ENCODE measurements at places on chromosomes 13 and 19.
A peak's percentile ranks its signal among the peaks of the same experiment; 100 is the strongest.

- no peak for DNase-seq
Observed at GRCh38 chr19:44762038-44762437, 13.5 kb downstream of the BCL3 start.

DNA sequence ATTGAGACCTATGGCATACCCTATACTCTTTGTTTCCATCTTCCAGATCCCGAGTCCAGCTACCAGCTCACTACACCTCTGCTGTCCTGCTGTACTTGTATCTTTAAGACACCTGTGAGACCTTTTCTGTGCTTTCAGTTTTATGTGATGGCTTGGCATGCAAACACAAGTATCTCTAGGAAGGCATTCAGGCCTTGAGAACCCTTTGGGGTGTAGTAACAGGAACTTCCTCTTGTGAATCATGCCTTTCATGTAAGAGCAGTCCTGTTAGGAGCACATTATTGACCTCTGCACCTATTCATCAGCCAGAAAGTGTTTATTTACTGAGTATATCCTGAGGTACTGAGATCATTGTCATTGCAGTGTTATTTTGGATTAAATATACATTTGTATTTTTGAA, 87.0 kb upstream of the HTR2A start:
- no peak for DNase-seq

- DNase-seq = no peak
Observed at GRCh38 chr19:5430237-5430636, 25.0 kb upstream of the ZNRF4 start.

DNA sequence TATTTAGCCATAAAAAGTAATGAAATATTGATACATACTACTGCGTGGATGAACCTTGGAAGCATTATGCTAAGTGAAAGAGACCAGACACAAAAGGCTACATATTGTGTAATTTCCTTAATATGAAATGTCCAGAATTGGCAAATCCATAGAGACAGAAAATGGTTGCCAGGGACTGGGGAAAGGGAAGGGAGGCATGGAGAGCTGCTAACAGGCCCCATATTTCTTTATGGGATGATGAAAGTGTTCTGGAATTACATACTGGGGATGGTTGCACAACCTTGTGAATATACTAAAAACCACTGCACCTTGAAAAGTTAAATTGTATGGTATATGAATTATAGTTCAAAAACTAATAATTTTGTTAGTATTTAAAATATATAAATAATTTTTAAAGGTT, 3.6 kb downstream of the IFT88 start:
- DNase-seq = no peak

- DNase-seq = no peak
Observed at GRCh38 chr13:20425819-20426219, 99.8 kb downstream of the CRYL1 start.

- DNase-seq = no peak
Observed at GRCh38 chr13:42852136-42852535, 70.8 kb downstream of the FAM216B start.

DNA sequence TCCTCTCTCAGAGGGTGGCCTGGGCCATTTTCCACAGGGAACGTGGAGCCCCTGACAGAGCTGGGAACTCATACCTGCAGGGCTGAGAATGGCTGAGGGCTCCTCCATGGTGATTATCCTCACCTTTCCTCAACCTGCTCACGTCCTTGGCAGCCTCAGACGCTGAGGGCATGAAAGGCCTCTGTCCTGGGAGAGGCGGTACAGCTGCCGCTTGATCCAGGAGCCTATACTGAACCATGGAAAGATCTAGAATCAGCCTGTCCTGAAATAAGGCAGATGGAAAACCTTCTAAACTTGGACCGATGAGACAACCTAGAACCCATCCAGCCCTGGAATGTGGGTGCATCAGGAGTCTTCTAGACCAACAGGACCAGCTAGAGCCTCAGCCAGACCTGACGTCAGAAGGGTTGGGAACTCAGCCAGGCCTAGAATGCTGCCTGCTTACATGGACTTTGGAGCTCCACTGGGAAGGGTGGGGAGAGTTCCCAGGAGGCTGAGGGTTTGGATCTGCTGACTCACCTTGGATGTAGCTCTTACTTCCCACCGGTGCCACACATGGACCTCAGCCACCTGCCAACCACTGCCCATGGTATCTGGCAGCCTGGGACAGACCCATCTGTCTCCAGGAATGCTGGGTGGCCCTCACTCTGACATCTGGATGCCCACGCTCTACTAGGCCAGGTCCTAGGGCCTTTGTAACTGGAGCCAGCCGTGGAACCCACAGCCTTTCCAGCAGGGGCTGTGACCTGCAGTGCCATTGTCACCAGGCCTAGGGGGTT, 7.5 kb downstream of the KCTD15 start:
- no peak for DNase-seq

DNA sequence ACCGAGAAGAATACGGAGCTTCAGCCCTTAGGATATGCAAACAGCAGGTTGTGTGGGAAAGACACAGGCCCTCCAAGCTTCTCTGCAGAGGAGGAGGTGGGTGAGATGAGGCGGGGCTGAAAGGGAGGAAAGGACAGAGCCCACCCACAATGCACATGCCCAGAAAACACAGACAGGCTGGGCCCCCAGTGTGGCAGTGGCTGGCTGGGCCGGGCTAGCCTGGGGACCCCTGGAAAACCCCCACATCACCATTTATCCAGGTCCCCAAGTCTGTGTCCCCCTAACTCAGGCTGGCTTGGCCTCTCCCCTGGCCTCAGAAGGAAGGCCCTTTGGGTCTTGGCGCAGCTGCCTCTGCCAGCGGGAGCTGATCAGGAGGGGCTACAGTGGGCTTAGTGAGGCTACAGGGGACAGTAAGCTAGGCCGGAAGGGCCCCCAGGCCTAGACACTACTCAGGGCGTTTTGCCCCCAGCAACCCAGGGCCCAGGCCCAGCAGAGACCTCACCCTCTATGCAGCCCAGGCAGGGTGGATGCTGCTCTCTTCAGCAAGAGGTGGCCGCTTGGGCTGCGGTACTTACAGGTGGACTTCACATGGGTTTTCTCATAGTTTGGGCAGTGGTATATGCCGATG, 119.5 kb downstream of the TUBA3C start:
- DNase-seq = no peak

DNA sequence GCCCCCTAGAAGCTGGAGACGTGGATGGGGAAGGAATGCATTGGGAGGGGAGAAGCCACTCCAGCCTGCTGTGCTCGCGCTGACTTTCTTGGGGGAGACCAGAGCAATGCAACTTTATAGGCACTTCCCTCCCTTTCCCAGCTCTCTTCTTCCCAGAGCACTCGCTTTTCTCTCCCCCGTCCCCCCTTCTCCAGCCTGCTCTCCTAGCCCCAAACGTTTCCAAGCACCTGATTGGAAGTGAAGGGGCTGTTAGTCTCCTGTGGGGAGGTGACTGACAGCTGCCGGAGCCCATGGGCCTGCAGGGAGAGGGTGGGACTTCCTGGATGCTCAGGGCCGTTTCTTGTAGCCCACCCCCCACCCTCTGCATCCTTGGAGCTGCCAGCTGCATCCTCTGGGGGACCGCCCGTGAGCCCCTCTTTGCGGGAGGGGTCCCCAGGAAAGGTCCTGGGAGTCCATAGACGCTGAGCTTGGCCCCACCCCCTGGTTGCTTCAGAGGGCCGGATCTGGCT, 2.5 kb downstream of the HDGFL2 start:
- peak; percentile 16 for DNase-seq

DNA sequence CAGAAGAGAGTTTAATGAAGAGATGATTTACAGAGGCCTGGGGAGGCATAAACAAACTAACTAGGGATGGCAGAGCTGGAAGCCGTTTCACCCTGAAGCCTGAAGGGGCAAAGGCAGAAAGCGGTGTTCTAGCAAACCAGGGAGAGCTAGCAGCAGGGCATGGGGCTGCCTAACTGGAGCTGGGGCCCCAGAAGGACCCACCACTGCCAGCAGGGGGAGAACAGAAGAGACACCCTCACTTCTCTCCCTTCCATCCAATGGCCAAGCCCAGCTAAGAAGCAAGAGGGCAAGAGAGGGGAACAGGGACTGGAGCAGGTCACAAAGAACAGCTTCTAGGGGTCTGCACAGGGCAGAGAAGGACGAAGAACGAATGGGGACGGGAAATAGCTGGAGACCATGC, 195.5 kb downstream of the KATNAL1 start:
- DNase-seq = no peak

DNA sequence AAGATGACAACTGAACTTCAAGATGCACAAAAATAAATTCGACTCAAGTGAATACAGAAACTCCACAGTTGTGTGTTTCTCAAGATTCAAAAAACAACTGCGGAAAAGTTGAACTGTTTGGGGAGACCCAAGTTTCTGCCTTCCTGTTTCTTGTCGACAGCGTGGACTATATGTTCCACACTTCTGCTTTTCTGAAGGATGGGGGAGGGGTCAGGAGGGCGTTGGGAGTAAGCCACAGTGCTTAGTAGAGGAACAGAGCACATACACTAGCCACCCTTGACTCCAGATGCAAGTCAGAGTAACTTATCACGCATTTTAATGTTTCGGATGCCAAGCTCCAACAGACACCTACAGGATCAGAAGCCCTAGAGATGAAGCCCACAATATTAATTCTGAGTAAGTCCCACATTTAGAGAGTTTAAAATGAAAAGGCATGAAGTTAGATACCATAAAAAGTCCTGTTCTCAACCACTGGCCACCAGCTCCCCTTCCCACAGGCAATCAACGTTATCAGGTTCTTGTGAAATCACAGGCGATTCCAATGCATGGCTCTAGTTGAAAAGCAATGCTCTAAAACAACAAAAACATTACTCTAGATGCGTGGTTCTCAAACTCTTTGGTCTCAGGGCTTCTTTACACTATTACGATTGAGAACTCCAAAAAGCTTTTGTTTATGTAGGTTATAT, 4.2 kb downstream of the TUBGCP3 start:
- DNase-seq = no peak

DNA sequence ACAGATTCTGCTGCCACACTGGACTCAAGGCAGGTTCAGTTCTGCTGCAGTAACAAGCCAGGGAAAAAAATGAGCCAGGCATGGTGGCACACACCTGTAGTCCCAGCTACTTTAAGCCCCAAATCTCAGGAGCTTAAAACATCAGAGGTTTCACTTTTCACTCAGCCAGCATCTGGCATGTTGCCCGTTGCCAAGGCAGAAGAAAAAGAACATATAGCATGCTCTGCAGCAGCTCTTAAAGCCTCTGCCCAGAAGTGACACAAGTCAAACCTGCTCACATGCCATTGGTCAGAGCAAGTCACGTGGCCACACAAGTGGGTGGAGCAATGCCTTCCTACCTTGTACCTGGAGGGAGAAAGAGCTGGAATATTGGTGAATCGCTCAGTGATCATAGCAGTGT, 14.7 kb upstream of the ADGRE5 start:
- peak; percentile 84 for DNase-seq

- no peak for DNase-seq
Observed at GRCh38 chr13:113653264-113654174, 4.5 kb downstream of the ATP4B start.

- no peak for DNase-seq
Observed at GRCh38 chr13:50573066-50573465, 270.4 kb downstream of the DLEU7 start.

DNA sequence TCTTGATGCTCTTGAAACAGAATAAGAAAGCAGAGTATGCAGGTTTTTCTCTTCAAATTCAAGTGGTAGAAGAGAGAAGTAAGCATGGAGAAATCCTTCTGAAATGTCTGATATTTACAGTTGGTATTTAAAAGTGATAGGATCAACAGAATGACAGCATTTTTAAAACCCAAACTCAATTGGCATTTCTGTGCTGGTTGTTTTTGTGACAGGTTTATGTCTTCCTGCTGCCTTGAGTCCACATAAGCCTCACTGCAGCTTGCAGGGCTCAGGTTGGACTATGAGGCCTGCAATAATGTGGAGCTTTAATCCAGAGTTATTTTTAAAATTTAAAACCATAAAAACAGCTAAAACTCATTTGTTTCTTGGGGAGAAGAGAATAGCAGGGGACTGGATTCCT, 105.1 kb downstream of the ZAR1L start:
- DNase-seq = no peak

GRCh38 chr13:40770609-40770933, 419 bp downstream of the MRPS31 start:
- no peak for DNase-seq

- DNase-seq = no peak
Observed at GRCh38 chr19:35013820-35014754, 14.0 kb downstream of the GRAMD1A start.

DNA sequence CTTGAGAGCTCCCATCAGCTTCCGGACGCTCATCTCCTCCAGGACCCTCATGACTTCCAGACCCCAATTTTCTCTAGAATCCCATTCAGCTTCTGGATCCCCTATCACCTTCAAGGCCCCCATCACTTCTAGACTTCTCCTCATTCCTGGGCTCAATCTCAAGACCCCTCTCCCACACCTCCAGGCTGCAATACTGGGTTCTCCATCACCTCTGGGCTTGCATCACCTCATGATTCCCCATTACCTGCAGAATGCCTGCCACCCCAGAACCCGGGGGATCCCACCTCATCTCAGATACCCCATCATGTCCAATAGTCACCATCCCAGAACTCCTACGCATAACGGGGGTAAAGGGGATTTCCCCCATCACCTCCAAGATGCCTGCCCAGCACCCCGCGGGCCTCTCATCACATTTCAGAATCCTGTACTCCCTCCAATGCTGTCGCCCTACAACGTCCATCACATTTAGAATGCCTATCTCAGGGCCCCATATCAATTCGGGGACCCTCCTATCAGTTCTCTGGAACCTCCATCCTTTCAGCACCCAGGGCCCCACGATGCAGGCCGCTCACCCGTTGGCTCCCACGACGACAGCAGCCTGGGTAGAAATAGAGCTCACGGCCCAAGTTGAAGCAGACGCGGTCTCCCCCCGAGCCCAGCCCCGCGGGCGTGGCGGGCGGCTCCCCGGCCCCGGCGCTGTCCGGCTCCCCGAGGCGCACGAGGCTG, 738 bp downstream of the DMWD start:
- no peak for DNase-seq

DNA sequence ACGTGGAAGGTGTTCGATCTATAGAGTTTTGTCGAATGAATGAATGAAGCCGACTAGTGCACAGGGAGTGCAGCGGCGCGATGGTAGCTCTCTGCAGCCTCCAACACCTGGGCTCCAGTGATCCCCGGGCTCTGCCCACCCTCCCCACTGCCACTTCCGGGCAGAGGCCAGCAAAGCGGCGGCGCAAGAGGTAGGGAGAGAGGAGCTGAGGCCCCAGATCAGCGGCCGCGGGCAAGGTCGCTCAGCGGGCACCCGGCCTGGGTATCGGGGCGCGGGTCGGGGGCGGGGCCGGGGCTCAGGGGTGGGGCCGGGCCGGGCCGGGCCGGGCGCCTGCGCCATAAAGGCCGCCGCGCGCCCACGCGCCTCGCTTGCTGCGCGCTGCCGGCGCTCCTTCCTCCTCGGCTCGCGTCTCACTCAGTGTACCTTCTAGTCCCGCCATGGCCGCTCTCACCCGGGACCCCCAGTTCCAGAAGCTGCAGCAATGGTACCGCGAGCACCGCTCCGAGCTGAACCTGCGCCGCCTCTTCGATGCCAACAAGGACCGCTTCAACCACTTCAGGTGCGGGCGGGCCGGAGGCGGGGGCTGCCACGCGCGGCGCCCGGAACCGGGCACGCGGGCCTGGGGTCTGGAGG, at the start of gene GPI:
Gene GPI, plus strand, starts transcription at position 367 of the 633 bp plus-strand sequence. Its CDS starts 71 bp downstream, at position 438.
- DNase-seq = peak; percentile 56

GRCh38 chr19:31906111-31906871, 439.1 kb upstream of the ZNF507 start:
- no peak for DNase-seq

- DNase-seq = no peak
Observed at GRCh38 chr13:98738213-98738612, 14.3 kb downstream of the SLC15A1 start.

- no peak for DNase-seq
Observed at GRCh38 chr19:19447536-19448237, 42.2 kb downstream of the GATAD2A start.

Measured in stimulated activated CD4-positive, alpha-beta T cell treated with anti-CD3 and anti-CD28 coated beads, Interleukin-12 subunit alpha, Interleukin-12 subunit beta, amount 100 ng/mL, for 48 hours (primary cell).